ENCODE measurements at places on chromosomes 6 and 20.

- no peak for DNase-seq
Measured at GRCh38 chr6:18359237-18359885, 27.8 kb upstream of the RNF144B start.

- DNase-seq = no peak
Measured at GRCh38 chr20:6006603-6006949, 47.3 kb downstream of the LRRN4 start.

GRCh38 chr20:33183312-33183711, 15.4 kb downstream of the BPIFA2 start:
- no peak for DNase-seq

GRCh38 chr6:7139835-7140470, 32.2 kb downstream of the RREB1 start:
- DNase-seq = no peak

DNA sequence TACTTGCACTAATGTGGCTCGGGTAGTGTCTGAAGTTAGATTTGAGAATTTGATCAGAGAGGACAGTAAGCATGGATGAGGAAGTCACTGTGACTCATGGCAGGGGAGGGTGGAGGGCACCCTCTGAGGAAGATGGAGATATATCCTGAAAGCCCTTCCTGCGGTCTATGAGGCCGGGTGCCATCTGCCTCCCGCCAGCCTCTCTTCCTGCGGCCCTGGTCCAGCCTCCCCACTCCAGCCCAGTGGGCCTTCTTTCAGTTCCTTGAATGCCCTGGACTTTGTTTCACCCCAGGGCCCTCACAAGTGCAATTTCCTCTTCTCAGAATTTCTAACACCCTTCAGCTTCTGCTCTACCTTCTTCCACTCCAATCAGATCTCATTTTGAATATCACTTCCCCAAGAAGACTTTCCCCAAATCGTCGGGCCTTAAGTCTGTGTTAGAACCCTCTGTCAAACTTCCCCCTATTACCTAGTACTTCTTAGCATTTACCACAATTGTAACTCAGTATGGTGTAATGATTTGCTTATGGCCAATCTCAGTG, 20.2 kb upstream of the TNFAIP3 start:
- DNase-seq = no peak

DNA sequence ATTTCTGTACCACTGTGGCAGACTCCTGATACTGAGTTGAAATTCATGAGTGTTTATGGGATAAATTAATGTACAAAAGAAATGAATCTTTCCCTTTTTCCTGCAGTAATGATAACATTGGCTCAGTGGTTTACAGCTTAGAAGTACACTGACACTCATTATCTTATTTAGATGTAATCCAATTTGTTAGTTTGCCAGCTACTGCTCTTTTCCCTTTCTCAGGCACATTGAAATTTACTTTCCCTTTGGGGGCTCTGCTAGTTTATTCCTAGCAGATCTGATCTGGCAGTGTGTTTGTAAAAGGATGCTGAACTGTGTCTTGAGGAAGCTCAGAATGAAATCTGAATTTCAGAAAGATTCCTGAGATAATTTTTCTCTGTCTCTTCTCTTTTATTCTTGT, 3.0 kb downstream of the CEP250 start:
- DNase-seq = no peak

Data from cortex of kidney (tissue), 1 donor.